Stimulated activated naive CD8-positive, alpha-beta T cell treated with anti-CD3 and anti-CD28 coated beads, Interleukin-15, Interleukin-2, amounts not matched to agents 100 U/mL and 50 U/mL, for 24 hours (primary cell): ENCODE measurements at places on chromosomes 1 and 21.

DNA sequence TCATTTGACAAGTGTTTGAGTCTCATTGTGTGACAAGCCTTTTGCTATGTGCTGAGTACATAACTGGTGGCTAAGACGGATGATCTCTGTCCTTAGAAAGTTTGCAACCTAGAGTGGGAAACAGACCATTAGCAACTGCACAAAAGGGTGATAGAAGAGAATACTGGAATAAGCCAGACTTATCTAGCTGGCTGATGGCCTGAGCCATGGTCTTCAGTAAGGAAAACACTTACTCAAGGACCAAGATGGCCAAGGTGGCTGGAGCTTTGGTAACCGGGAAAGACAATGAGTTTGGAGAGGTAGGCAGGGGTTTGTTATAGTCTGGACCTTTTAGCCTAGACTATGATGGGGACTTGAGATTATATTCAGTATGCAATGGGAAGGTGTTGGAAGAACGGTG is 1.6 kb upstream of the TAF12 start:
- DNase-seq, result no peak

- DNase-seq, result no peak
Observed at GRCh38 chr1:154972517-154973343, 1.8 kb upstream of the CKS1B start.

DNA sequence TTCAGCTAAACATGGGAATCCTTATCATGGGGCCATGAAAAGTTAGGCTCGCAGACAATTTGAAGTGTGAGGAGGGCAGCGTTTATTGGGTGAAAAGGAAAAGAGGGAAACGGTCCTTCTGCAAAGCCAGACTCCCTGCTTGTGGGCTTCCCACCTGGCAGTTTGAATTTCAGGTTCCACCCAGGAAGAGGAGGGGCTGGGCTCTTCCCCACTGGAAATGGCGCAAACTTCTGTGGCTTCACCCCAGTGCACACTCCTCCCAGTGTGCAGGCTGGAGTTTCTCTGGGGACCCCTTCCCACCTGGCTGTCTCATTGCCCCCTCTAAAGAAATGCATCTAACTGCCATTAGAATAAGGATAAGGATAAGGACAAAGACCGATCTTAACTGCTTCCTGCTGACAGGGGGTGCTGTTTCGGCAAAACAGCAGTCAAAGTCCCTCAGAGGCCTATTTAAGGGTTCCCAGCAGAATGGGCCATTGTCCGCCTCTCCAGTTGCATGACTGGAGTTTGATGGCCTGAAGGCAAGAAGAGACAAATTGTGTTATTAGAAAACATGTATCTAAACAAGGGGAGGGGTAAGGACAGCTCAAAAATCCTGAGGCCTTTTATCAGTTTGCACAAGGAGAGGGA is 20.4 kb downstream of the AIM2 start:
- no peak for DNase-seq

DNA sequence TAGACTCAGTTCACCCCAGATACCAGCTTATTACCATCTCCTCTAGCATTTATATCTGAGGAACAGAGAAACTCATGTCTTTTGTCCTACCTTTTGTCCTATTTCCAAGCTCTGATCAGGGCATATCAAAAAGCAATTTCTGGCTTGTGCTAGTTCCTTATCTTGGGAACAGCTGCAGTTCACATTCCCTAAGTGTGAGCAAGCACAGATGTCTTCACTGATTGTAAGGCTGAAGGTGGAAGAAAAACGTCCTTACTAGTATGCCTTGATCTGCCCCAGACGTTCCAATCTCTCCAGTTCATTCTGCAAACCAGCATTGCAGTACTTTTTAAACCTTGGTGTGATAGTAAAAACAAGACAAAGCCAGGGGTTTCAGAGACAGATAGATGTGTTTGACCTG is 139.8 kb downstream of the NCAM2 start:
- DNase-seq, result no peak

DNA sequence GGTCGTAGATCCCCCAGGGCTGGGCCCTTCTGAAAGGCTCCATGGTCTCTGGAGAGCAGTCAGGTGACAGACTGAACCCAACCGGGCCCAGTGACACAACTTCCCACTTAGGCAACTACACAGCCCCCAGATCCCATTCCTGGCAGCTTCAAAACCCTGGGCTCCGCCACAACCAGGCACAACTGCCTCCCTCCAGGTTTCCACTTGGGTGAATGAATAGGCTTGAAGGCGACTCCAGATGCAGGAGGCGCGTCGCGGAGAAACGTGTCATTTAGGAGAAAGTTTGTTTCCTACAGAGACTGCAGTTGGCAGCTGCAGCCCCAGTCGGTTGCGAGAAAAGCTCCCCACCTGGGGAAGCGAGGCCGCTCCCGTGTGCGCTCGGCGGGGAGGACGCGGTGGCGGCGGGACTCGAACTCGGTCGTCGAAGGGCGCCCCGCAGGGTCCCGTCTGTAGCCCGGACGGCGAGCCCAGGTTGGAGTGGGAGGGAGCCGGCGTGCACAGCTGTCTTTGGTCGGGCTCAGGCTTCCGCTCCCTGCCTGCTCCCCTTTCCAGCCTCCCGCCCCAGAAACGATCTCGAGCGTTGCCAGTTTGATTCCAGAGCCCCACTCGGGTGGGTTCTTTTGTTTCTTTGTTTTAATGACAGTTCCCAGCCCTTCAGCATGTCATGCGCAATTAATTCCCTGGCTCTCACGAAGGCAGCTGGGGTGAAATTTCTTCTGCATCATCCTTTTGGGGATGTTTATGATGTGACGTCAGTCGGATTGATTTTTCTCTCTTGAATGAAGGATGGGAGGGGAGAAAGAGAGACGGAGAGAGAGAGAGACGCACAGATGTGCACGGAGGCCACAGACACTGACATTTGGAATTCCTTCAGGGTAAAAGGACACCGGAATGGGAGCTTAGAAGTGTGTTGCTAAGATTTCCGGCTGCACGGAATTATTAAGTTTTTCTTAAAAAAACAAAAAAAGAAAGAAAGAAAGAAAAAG is 862 bp upstream of the SGIP1 start:
- DNase-seq, result peak; percentile 38

DNA sequence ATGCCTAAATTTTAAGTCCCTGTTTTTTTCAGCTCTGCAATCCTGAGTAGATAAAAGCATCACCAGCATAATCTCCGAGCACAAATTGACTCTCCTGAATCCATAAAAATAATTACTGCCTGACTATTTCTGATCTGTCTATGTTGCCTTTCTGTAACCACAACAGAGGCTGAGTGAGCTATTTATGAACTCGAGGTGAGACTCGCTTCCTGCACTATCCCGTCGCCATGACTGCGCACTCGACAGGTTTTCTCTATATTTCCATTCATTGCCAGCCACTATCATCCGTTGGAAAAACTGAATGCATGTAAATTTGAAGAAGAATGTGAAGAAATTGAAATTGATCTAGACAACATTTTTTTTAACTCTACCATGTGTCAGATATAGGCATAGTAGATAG is 897.2 kb downstream of the ADGRL2 start:
- DNase-seq, result no peak

DNA sequence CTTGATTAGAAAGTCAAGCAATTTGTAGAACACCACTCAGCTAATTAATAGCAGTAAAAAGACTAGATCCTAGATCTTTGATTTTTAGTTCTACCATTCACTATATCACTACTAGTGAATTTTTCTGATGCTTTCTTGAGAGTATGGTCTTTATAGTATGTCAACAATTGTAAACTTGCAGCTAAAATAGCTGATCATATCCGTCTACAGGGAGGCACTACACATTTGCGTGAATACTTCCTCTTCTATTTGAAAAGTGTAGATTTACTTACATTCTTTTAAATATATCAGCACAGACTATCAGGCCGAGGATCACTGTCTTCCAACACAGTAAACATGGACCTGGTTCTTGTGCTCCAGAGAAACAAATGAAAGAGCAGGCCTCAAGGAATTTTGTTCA is 18.6 kb upstream of the PTPRC start:
- DNase-seq, result no peak

GRCh38 chr1:41874151-41874719 is 44.5 kb downstream of the HIVEP3 start:
- DNase-seq, result no peak

DNA sequence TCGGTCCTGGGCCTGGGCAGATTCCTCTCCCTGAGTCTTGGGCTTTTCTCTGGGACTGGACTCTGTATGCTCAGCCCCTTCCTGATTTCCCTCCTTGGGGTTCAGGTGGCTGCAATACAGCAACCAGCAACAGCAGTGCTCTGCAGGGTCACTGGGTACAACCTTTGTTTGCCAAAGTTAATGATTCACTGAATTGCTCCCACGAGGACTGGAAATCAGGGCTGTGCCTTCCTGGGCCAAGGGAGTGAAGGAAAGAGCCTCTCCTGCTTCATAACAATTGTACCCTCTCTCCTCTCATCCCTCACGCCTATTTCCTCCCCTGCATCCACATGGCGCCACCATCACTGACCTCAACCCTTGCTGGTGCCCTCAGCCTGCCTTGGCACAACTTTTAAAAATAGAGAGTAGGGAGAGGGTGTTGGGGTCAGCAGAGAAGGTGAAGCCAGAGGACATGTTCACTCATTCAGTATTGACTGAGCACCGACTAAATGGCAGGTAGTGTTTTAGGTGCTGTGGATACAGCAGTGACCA is 52.8 kb upstream of the GOLT1A start:
- DNase-seq, result no peak

DNA sequence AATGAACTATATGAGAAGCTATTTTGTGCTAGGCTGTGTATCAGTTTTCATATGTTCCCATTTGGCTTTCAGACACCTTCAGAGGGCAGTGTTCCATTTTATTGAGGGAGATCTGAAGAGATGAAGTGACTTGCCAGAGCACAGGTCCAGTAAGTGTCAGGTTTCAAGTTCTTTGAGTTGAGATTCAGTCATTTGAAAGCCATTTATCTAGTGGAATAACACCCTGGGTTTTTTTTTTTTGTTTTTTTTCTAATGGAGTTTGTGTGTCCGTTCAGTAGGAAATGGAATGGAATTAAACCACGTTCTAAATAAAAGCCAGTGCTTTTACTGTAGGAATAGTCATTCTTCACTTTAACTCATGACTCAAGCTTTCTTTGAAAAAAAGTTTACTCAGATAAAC is 652.9 kb upstream of the USP24 start:
- no peak for DNase-seq

DNA sequence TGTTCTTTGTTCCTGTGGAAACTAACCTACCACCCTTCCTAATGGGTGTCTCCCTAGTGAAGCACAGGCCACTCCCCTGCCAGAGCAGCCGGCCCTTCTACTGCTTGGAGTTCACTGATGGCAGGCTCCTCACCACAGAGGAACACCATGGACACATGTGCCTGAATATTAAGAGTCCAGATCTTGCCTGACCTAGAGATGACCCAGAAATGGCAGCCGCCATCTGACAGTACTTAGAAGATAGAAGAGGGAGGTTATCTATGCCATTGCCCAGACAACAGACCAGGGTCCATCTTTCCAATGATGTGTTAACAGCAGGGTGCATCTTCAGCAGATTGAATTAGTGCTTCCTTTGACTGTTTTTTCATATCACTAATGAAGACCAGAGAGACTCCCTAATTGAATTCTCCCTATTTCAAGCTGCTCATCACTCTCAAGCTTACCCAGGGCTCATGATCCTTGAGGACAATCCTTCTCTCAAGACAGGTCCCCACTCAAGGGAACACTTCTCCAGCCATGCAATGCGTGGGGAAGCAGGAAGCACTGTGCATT is 59.8 kb downstream of the PLEKHA6 start:
- no peak for DNase-seq

DNA sequence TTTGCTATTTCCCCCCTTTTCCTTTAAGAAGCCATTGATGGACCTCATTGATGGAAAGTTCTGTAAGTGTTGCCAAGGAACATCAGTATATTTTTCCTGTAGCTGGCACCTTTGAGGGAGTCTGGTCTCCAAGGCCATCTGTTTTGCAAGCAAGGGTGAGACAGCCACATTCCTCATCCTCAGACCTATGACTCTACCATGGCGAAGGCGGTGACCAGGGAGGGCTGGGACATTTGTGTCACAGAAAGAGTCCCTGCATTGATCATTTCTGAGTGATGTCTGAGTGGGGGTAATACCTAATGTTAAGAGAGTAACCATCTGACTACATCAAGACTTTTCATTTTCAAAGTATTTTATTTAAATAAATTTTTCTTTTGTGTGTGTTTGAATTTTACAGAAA is 35.4 kb downstream of the KIAA0040 start:
- no peak for DNase-seq

DNA sequence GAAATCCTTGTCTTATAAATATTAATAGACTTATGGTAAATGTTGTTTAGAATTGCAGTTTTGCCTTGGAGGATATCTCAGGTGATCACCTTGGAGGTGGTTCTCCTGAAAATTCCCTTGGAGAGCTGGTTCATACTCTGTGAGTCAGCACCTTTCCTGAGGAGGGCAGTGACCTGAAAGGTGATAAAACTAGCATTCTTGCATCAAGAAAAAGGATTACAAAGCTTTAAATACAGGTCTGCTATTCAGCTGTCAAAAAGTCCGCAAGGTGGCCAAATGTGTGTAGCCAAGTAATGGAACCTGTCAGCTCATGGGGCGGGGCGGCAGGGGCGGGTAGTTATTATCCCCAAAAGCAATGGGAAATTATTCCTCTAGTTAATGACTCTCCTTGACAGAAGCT is 52.8 kb upstream of the EDARADD start:
- no peak for DNase-seq

GRCh38 chr1:68615312-68615711 is 118.4 kb upstream of the DEPDC1 start:
- no peak for DNase-seq

DNA sequence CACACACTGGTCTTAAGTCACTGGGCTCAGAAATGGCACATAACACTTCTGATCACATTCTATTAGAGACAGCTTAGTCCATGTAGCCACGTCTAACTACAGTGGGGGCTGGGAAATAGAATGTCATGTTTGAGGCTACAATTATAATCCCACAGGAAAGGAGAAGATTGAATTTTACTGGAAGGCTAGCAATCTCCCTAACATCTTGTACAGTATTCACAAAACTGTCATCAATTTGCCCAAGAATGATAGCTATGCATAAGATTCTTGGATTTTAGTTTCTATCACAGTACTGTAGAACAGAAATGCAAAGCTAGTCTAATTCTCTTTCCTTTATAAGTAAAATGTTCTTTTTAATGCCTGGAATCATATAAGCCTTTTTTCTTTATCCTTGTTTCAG is 12.7 kb upstream of the ZMYM6 start:
- no peak for DNase-seq
